ENCODE measurements at places on chromosomes 5 and 9.

- DNase-seq: no peak
These were observed 208.9 kb upstream of the SLC30A5 start for GRCh38 chr5:68884883-68885282.

- no peak for DNase-seq
These were observed 50.6 kb upstream of the RAPGEF6 start for GRCh38 chr5:131685516-131686171.

DNA sequence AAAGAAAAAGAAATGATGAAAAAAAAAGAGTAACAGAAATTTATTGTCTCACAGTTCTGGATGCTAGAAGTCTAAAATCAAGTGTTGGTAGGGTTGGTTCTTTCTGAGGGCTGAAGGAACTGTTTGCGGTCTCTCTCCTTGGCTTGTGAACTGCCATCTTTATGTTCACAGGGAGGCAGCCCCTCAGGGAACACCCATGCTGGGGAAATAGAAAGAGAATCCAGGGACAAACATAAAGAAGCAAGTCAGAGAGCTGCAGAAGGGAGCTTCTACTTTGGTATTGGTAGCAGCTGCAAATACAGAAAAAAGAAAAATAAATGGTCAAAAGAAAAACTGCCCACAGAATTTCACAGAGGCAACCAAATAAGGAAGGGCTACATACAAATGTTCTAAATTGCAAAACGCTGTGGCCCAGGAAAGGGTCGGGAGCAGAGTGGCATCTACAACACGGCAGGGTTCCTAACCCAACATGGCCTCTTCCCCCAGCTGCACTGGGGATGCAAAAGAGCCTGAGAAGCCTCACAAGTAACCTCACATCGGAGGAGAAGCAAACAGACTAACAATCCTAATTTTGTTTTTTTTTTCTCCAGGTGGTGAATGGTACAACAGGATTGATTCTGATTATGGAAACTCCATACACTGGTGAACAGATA is 37.4 kb downstream of the ELOVL7 start:
- DNase-seq: no peak

DNA sequence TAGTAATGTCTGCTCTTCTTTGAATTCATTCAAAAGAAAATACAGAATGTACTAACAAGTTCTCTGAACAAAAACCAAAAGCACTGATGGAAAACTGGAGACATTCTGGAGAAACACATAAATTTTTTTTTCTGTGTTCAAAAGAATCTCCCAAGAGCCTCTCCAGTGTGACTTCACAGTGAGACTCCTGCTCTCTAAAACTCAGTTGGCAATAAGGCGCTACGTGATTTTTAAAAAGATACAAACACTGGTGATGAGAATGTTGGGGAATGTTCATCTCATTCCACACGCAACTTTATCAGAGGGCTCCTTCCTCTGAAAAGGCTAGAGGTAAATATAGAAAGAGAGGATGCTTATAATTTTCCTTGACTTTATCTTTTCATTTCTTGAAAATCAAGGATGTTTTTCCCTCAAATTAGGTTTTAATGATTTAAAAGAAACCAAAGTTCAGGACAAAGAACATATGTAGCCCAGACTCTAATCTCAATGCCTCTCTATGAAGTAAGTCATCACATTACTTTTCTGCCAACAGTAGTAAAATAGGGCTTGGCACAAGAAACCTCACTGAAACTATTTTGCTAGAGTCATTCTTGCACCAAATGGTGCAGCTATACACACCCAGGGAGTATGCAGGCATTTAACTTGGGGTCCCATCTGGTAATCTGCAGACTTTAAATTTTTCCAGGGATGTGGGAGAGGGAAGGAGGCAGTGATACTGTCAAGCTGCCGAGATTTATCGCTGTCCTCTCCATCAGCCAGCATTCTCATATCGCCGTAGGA is 12.9 kb upstream of the AOPEP start:
- DNase-seq: no peak

DNA sequence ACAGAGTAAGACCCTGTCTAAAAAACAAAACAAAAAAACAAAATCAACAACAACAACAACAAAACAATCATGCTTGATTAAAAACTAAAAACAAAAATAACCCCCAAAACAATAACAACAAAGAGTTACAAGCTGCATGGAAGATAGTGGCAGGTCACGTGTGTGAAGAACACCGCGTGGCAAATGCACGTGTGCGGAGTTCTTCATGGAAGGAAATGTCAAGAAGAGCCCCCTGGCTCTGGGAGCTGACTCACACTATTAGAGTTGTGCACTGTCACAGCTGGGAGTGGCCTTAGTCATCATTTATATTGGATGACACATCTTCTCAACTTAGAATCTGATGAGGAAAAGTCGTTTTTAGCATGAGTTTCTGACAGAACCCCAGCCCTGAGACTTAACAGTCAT is 110.5 kb downstream of the JMY start:
- DNase-seq: no peak

- DNase-seq: no peak
These were observed 6.5 kb upstream of the FAM78A start for GRCh38 chr9:131282688-131283422.

- no peak for DNase-seq
These were observed 20.6 kb upstream of the CMBL start for GRCh38 chr5:10328323-10328722.

DNA sequence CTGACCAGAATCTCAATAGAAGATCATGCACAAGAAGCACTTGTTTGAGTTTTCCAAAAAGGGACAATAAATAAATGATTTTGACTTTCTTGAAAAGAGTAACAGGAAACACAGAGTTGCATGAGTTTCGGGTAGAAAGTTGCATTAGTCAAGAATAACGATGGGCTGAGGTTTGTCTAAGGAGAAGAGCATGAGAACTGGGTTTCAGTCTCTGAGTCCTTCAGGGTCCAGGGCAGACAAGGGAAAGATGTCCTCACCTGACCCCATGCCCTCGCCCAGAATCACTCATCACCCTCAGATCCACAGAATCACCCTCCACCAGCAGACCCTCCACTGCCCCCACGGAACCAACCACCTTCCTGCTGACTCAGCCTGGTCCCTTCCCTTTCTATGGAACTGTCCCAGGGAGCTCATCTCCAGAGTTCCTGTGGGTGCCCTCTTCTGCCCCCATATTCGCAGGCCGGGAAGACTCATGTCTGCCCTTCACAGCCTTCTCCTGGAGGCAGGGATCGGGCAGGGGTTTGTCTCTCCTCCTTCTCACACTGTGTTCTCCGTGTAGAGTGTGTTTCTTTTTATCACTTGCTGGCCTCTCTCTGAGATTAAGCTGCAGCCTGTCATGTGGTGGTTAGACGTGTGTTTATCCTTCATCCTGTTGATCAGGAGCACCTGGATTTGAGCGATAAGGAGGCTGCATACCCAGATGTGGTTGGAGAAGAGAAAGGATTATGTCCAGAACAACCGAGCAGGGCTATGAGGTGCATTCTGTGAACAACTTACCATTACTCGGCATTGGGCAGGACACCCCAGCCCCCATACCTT is 442.6 kb downstream of the MAT2B start:
- no peak for DNase-seq

DNA sequence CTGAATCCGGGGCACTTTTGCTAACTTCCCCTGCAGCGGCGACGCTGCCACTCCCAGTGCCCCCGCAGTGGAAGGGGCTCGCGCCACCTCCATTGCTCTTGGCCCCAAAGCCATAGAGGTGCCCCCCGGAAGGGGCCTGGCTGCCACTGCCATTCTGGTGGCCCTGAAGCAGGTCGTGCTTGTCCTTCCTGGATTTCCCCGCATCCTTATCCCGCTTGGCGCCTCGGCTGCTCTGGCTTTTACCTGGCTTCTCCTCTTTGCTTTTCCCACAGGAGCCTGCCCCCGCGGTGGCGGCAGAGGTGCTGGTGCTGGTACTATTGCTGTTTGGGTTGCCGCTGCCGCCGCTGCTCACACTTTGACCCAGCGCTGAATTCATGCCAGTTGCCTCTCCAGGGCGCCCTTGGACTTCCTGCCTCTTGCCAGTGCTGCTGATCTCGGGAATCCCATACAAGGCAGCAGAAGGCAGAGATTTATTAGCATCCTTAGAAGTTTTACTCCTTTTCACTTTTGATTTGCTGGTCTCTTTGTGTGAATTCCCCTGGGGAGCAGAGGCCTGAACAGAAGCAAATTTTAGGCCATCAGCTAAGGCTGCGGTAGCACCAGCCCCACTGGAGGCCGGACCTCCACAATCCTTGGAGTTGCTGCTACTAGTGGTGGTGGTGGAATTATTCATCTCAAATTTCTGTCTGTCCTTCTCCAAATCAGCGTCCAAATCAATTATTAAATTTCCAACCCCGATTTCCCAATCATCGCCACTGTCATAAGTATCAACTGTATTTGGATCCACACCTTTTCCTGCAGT is 2.1 kb downstream of the ZNF608 start:
- no peak for DNase-seq

DNA sequence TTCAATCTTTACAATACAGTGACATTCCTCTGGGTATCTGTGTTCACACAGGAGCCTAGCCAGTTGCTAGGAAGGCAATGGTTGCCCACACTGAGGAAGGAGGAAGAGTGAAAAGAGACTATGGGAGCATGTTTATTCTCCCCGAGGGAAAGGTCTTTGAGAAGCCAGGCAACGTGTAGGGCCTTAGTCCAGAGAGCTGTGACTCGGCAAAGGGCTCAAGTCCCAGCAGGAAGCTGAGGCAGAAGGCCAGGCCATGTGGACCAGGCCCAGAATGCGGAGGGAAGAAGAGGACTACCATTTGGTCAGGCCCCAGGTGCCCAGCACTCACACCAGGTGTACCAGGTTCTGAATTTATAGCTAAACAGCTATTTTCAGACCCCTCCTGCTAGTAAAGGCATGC is 136.6 kb upstream of the DMAC1 start:
- DNase-seq: no peak

GRCh38 chr5:174511714-174512253 is 212.6 kb upstream of the MSX2 start:
- DNase-seq: no peak

- DNase-seq: no peak
These were observed 14.2 kb upstream of the AGGF1 start for GRCh38 chr5:77015938-77016569.

DNA sequence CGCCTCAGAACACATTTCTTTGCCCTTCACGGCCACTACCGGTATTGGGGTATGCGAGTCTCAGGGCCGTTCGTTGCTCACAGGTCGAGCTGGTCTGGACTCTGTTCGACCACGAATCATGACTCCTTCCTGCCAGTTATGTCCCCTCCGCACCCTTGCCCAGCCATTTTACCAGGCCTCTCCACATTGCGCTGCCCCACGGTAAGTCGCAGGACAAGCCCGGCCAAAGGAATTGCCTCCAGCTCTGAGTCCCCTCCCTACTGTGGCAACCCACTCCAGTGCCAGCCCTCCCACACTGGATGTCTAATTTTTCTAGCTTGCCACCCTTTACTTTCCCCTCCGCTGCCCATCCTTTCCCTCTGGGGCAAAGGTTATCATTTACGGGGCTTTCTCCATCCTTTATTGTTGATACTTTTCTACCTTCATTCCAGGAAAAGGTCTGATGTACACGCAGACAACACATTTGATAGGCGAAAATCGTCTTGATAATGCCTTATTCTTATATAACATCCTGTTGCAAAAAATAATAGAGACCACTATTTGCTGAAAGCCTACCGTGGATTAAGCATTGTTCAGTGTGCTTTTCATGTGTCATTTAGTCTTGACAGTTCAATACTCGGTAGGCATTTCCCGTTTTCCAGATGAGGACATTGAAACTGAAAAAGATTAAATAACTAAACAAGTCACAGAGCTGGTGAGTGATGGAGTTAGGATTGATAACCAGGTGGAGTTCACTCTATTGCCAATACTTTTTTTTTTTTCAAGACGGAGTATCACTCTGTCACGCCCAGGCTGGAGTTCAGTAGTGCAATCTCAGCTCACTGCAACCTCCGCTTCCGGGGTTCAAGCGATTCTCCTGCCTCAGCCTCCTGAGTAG is 958 bp upstream of the HSPA5 start:
- no peak for DNase-seq

- no peak for DNase-seq
These were observed 266.8 kb upstream of the NREP start for GRCh38 chr5:112023766-112024165.

DNA sequence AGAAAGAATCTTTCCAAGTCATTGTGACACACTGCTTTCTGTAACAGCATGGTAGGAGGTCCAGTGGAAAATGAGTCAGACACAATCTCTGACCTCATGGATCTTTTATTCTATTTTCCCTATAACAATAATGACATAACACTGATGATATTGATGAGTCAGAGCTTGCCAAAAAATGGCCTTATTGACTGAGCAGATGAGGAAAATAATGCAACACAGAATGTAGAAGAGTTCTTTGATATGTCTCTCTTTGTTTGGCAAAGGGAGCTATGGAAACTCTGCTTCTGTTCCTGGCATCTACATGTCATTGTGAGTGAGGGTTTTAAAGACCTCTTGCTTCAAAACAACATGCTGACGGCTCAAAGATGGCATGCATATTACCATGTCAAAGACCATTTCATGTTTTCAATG is 443.1 kb upstream of the ZNF608 start:
- DNase-seq: no peak

GRCh38 chr5:88729084-88729828 is 153.7 kb downstream of the MEF2C start:
- no peak for DNase-seq

- DNase-seq: no peak
These were observed 453.3 kb upstream of the KLF4 start for GRCh38 chr9:107942856-107943255.

All from cortex of kidney (tissue), 1 donor.